Stimulated activated CD4-positive, alpha-beta T cell treated with anti-CD3 and anti-CD28 coated beads, Interleukin-2, amount 100 ng/mL, for 48 hours (primary cell): ENCODE measurements at places on chromosomes 11 and 22.

GRCh38 chr11:57426439-57426928, 437 bp downstream of the SLC43A3 start:
- no peak for DNase-seq

DNA sequence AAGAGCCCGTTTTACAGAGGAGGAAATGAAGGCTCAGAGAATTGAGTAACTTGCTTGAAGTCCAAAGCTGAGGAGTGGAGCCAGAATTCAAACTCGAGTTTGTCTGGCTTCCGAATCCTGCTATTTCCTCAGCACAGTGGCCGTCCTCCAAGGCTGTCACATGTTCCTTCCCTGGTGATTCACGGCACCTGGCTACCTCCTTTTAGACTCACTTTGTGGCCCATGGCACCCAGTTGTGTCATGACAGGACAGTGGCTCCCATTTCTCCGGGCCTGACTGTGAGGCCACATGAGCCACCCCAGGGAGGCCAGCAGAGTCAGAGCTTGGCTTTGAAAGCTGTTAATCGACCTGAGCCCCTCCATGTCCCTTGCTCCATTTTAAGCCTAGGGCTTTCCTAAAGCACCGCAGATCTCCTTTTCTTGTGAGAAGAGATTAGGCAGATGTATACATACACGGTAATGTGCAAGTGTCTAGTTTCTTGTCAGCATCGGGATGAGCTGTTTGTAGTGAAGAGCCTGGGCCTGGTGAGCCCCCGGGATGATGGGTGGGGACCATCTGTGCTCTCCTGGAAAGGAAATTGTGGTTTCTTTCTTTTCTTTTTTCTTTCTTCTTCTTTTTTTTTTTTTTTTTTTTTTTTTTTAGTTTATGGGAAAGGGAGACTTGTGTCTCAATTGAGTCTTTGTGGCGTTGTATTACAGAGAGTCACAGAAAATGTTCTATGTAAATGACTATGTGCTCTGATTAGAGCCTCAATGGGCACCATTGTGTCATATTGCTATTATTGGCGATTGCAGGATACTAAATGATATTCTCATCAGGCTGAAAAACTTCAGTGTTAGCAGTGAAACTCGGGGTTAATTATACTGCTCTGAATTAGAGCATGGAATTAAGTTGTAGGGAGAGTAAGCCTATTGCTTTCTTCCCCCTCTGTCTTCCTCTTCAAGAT, 54.8 kb downstream of the PTPRJ start:
- no peak for DNase-seq

DNA sequence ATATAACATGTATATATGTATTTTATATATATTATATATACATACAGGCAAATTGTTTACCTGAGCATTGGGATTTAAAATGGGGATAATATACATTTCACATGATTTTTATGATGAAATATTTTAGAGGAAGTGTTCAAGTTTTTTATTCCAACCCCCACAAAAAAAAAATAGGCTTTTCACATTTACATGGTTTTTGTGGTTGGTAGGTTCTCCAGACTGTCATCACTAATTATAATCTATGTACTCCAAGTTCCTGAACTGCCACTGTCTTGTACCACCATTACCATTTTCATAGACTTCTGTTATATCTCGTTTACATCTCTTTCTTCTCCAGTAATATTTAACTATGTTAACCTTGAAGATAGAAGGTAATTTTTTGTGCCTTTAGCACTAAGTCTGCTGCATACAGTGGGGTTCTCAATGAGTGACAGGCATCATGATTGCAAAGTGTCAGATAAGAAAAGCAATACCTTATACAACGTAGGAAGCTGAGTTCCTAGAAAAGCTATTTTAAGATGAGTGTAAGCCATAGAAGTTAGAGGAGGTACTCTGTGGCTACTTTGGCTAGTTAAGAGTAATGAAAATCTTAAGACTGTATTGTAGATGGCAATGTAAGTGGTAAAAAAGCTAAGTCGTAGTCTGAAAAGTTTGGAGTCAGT, 5.2 kb downstream of the TMEM126A start:
- DNase-seq: no peak

DNA sequence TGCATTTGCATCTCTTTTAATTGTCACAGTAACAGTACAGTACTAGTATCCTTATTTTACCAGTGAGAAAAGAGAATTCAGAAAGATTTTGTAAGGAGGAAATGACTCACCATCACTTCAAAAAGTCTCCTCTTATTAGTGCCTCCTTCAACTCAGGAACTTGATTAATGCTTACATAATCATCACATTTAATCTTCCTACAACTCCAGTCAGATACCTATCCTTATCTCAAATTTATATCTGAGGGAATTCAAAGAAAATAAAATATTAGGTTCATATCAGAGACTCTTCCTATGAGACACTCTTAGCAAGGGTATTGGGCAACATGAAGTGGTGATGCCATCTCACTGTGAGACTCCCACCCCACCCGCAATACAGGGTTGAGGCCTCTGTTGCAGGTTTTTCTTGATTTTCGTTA, 26.1 kb upstream of the CTSC start:
- no peak for DNase-seq

DNA sequence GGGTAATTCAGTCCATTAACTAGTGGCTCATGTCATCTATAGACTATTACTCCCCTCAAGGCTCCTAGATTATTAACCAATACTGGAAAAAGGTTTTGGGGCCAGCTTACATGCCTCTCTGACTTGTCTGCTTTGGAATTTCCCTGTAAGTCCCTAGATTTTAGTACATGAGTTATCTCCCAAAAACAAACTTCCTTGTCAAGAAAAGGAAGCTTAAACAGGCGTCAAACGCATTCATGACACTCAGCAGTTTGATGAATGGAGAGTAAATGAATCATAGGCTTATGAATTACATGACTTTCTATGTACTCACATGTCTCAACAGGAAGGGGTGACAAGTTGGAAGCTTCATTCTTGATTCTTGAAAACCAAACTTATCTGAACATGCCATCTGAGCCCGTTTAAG, 70.8 kb downstream of the BLID start:
- DNase-seq: no peak

- DNase-seq: no peak
These were observed 44.9 kb downstream of the LRRC32 start for GRCh38 chr11:76625472-76626186.

GRCh38 chr11:117816846-117817367, 7.6 kb downstream of the FXYD2 start:
- no peak for DNase-seq

DNA sequence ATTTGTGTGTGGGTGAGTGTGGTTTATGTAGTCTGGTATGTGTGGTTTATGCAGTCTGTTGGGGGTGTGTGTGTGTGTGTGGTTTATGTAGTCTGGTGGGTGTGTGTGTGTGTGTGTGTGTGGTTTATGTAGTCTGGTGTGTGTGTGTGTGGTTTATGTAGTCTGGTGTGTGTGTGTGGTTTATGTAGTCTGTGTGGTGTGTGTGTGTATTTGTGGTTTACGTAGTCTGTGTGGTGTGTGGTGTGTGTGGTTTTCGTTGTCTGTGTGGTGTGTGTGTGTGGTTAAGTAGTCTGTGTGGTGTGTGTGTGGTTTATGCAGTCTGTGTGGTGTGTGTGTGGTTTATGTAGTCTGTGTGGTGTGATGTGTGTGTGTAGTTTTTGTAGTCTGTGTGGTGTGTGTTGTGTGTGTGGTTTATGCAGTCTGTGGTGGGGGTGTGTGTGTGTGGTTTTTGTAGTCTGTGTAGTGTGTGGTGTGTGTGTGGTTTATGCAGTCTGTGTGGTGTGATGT, 26.2 kb upstream of the PARVG start:
- DNase-seq: no peak

- no peak for DNase-seq
These were observed 18.9 kb downstream of the TIMP3 start for GRCh38 chr22:32820131-32821119.

DNA sequence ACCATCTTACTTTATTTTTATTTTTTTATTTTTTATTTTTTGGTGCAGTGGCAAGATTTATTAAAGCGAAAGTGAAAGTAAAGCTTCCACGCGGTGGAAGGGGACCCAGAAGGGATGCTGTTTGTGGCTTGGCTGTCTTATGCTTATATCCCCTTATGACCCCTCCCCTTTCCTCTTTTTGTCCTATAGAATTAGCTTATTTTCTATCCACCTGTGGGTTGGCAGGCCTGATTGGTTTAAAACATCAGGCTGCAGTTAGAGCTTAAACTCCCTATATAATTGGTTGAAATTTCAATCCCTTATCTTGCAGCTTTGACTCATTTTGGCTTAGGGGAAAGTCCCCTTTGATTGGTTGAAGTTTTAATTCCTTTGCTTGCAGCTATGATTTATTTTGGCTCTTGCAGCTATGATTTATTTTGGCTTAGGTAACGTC, 50.5 kb downstream of the NNMT start:
- DNase-seq: no peak

- DNase-seq: no peak
These were observed 25.5 kb downstream of the ARHGAP42 start for GRCh38 chr11:100712583-100712982.

GRCh38 chr11:108906329-108906728, 241.5 kb downstream of the DDX10 start:
- no peak for DNase-seq

DNA sequence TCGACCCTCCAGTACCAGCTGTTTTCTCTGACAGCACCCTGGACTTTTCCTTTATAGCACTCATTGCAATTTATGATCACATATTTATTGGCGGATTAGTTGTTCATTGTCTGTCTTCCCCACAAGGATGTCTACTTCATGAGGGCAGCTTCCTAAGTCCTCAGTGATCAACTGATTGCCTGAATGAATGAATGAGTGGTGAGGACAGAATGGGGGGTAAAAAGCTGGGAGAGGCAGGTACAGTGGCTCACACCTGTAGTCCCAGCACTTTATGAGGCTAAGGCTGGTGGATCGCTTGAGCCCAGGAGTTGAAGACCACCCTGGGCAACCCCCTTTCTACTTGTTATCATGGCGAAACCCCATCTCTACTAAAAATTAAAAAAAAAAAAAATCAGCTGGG, 11.1 kb upstream of the SOX10 start:
- DNase-seq: no peak

- no peak for DNase-seq
These were observed 354.9 kb upstream of the FAT3 start for GRCh38 chr11:91869686-91870085.

DNA sequence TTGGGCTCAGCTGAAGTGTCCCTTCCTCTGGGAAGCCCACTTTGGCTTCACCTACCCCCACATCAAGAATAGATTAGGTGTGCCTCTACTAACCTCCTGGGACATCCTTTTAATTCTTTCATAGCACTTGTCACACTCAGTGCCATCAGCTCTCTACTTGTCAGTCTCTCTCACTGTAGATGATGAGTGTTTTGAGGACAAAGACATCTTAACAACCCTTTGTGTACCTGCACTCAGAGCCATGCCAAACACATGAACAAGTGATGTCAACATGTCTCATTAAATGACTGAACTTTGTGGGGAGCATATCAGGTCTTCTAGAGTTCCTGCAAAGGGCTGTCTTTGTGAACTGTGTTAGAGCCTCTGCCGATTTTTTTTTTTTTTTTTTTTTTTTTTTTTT, 87.0 kb upstream of the AMOTL1 start:
- no peak for DNase-seq

DNA sequence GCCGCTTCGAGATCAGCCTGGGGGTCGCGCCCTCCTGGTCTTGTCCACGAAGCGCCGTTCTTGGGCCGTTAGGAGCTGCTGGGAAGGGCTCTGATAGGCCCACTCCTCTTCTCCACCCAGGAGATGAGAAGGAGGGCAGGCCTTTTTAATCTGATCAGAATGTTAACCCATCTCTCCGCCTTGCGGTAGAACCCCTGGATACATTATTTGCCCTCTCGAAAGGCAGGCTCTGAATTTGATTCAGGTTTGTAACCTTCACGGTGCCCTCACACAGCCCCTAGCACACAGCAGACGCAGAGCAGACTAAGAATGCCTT, at the start of gene CCDC83:
TSS of gene CCDC83 (plus strand) at position 43 of the 316 bp plus-strand sequence. CDS start 9,741 bp downstream, outside the sequence.
- no peak for DNase-seq

GRCh38 chr11:63670433-63671321, 499 bp downstream of the ATL3 start:
- DNase-seq: no peak

DNA sequence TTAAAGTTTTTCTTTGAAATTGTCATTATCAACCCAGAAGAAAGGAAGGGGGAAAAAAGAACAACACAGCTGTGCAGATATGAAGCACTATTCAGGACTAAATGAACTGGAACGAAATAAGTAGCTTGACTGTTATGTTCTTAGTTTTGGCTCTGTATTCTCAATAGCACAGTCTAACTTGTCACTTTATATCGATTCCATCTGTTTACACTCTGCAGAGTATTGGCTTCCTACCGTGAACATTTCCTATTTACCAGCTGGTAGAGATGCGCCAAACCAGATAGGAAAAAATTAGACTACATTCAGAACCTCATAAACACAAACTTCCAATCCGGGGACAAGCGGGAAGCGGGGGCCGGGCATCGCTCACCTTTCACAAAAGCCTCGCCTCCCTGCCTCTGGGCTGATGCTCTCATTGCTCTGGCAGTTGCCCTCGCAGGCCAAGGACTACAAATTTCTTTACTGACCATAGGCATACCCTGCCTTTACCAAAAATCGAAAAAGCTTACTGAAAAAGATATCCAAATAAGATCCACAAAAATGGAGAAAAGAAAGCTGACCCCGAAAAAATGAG, 66.2 kb downstream of the EFCAB6 start:
- DNase-seq: no peak

DNA sequence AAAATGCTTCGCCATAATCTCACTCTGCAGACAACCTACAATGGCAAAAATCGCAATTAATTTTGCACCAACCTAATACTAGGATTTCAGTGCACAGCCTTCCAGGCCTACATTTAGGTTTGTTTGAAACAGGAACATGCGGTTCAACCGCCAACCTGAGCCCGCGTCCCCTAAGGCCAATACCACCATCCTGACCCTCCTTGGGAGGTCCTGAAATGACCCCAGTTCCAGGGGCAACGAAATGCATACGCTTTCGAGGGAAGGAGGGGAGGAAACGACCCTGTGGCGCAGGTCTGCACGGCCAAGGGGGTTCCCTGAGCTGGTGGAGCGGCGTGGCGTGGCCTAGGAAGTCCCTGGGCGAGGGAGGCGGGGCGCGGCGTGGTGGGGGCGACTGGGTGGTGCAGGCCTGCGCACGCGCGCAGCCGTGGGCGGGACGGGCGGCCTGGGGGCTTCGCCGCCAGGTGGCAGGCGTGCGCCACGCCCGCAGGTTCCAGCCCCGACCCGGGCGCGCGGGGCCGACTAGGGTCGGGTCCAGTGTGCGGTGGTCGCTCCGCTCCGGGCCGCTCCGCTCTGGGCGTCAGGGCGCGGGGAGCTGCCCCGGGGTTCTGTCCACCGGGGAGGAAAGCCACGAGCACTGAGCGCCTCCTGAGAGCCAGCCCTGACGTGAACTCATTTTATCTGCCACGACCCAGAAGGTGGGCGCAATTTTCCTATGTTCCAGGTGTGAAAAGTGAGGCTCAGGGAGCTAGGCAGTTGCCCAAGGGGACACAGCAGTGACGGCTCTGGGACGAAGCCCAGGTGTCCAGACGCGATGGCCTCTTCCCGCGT, 94.1 kb downstream of the SWAP70 start:
- DNase-seq: peak; percentile 89

DNA sequence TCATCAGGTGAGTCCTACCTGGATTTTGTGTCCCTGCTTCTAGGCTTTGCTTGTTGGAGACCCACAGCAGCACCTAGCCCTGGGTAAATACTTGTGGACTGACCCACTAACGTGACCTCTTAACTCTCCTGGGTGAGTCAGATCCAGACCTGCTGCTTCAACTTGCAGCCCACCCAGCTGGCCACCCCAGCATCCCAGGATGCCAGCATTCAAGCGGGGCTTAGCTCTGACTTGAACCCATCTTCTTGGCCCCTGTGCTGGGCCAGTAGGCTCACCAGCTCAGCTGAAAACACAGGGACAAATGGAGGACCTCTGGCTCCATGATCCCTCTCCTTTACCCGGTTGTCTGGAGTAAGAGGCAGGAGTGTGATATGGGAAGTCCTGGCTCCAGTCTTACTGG, 33.5 kb downstream of the PARVG start:
- no peak for DNase-seq

- DNase-seq: no peak
These were observed 639.1 kb downstream of the TBC1D22A start for GRCh38 chr22:47401592-47401898.
